ENCODE measurements at places on chromosomes 16 and 17.
A peak's percentile ranks its signal among the peaks of the same experiment; 100 is the strongest.

DNA sequence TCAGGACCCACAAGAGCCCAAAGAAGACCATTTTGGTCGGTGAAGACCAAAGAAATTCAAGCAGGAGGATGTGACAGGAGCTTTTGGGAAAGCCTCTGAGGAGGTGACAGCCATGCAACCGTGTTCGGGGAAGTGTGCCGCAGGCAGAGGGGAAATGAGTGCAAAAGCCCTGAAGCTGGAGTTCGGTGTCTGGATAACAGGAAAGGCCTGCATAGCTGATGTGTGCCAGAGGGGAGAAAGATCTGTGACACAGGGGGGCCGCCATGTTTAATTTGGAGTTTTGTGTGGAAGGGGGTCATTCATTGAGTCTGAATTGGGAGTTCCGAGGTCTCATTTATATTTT lies 870 bp upstream of the ZC3H7A start:
- no peak for DNase-seq

GRCh38 chr17:13044572-13045065 lies 26.8 kb upstream of the ELAC2 start:
- DNase-seq: no peak

DNA sequence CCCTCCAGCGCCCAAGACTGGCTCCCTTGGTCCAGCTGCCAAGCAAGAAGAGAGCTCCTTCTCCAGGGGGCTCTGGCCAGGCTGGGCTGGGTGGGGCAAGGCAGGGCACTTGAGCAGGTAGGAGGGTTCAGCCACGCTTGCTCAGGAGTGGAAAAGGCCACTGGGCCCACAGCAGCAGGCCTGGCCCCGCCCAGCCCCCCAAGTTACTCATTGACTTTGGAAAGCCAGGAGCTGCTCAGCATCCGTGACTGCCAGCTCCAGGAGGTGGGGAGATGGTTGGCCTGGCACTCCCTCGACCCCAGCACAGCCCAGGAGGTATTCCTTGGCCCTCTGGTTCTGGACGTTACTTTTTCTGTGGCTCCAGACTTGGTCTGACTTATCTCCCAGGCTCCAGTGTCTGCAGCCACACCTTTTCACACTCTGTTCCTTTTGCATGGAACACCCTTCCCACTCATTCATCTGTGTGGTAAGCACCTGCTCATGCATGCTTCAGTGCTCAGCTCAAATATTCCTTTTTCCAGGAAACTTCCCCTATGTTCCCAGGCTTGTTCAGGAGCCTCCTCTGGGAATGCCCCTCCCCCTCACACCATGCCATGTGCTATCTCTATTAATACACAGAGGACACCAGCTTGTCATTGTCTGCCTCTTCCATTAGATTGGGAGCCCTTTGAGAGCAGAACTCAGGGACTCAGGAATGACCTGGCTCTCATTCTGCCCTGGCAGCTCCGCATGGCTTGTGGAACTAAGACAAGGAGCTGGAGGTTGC lies at the start of gene CDH16:
TSS of gene CDH16 (minus strand) at position 83 of the 766 bp plus-strand sequence. CDS start 820 bp downstream, outside the sequence.
- DNase-seq: no peak

DNA sequence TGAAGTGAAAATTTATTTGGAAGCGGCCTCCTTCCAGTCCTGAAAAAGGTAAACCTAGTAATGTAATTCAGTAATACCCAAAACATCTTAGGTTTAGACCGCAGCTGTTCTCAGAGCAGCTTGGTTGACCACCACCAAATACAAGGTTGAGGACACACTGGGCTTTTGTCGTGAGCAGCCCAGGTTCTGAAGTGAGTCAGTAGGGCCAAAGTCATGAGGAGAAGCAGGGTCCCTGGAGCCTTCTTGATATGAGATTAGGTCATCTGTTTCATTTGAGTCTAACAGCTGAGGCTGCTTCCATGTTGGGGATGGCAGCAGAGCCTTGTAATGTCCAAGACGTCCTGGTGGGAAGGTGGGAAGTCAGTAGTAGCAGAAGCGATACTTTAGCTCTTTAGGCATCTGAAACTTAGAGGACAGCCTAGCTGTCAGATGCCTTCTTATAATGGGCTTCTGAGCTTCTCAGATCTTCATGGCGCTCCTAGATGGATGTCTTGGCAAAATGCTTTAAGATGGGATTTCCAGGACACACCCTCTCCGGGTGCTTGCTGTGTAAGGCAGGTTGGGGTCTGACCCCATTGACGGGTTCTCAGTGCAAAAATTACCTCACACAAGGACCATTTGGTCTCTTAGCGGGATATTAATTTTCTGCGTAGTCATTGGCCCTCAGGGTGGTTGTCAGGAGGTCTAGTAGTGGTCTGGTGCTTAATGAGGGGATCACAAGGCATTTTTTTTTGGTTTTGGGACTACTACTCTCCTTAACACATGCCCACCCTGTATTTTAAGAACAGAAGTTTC lies 2.4 kb downstream of the ALKBH5 start:
- DNase-seq: no peak

GRCh38 chr17:71315568-71315967 lies 805.3 kb upstream of the SOX9 start:
- no peak for DNase-seq

DNA sequence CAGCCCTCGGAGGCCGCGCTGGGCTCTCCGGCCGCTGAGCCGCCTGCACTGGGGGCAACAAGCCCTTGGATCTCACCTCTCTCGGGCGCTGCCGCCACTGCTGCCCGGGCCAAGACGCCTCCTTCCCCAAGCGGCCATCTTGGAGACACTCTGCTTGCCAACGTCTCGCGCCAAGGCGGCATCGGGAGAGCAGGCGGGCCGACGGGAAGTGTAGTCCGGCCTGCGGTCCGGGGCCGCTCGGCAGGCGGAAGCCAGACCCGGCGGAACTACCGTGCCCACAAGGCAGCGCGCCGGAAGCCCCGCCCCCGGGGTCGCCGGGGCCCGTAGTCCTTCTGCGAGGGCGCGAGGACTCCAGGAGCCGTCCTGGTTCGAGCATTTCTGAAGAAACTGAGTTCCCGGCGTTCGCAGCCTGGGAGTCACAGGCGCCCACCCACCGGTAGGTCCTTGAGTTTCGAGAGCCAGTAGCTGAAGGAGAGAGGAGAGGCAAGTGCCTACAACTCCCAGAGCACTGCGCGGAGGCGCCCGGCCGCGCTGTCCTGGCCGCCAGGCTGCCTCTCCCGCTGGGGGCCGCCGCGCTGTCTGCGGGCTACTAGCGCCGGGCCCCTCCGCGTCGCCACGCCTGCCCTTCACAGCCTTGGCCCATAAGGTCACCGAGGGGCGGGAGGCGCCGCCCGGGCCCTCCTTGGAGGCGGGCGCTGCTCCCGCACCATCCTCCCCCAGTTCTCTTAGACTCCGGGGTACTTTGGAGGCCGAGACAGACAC lies at the start of gene TMEM11:
TSS of gene TMEM11 (minus strand) at position 147 of the 762 bp plus-strand sequence. CDS start at position 138, 9 bp downstream.
- peak; percentile 98 for DNase-seq

DNA sequence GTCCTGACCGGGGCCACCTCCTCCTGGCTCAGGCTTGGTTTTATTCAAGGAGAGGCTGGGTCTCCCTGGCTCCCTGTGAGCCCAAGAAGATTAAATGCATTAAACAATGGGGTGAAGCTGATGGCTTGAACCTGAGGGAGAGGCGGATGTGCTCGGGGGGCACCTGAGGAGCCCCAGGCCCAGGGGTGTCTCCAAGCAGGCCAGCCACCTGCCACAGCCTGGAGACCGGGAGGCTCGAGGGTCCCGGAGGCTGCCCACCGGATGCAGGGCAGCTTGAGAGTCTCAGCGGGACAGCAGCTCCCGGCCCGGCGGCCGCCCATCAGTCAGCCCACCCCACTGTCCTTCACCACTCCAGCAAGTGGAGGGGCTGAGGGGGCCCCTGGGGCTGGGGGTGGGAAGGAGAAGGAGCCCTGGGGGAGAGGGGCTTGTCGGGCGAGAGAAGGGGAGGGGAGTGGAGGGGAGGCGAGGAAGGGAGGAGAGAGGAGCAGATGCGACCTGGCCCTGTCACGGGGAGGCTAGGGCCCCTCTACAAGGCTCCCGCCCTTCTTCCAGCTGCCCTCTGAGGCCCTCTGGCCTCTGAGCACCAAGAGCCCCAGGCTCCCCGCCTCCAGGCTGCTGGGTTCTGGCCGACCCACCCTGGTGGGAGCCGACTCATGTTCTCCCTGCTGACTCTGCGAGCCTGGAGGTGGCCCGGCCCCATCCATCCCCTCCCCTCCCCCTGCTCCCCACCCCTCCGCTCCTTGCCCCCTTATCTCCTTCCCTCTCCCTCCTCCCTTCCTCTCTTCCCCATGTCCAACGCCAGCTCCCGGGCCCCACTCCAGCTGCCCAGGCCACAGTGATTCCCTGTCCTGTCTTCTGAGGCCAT lies 13.2 kb downstream of the CD7 start:
- no peak for DNase-seq

DNA sequence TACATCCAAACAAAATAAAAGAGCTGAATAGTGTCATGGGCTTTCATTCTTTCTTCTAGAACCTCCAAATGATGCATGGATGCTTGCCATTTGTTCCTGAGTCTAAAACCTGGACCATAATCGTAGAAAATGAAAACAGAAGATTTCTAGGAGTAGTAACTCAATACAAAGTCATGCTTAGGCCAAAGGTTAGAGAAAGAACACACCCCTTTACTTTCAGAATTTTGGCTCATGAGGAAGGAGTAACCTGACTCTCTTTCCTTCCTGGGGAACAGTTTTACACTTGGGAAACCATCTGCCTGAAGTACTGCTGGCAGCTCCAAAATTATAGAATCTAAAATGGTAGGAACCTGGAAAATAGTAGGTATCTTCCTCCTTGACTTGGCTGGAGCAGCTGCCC lies 137.2 kb downstream of the SNX11 start:
- no peak for DNase-seq

DNA sequence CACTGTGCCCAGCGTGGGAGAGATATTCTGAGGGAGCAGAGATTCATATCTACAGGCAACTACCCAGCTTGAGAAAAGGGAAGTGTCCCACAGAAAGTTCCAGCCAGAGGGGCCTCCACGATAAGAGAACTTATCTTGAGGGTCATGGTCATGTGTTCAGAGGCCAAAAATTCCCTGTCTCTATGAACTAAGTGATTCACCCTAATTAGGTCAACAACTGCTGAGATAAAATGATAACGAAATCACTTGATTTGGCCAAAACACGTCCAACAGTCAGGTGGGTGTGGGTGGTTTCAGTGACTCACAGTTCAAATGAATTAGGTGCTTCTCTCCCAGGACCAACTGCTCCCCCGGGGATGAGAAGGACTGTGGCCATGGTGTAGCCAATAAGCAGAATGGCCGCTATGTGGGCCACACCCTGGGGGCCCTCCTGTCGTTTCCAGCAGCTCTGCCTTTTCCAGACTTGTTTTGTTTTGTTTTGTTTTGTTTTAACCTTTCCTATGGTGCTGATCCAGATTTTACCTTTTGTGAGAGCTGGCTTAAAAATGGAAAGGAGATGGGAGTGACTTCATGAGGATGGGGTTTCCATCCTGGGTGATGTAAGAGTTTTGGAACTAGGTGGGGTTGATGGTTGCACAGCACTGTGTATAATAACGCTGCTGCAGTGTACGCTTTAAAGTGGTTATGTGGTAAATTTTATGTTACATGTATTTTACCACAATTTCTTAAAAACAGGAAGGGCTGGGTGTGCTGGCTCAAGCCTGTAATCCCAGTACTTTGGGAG lies 8.7 kb downstream of the DNAI2 start:
- DNase-seq: no peak

DNA sequence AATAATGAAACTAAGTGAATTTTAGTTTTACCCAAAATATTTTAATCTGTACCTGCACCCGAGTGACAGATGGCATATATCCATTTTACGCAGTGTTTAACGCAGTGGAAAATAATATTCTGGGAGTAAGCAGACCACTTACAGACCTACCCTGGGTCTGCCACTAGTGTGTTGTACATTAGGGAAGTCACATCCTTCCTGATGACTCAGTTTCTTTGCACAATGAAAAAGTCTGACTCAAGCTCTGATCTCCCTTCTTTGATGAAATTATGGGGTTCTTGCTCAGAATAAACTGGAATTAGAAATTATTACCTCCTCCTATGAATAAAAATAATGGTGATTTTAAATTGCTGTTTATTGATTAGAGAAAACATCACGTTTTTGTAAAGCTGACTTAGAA lies 123.2 kb upstream of the AXIN2 start:
- no peak for DNase-seq

- DNase-seq: no peak
Observed at GRCh38 chr17:2405247-2405926, 4.5 kb upstream of the MNT start.

DNA sequence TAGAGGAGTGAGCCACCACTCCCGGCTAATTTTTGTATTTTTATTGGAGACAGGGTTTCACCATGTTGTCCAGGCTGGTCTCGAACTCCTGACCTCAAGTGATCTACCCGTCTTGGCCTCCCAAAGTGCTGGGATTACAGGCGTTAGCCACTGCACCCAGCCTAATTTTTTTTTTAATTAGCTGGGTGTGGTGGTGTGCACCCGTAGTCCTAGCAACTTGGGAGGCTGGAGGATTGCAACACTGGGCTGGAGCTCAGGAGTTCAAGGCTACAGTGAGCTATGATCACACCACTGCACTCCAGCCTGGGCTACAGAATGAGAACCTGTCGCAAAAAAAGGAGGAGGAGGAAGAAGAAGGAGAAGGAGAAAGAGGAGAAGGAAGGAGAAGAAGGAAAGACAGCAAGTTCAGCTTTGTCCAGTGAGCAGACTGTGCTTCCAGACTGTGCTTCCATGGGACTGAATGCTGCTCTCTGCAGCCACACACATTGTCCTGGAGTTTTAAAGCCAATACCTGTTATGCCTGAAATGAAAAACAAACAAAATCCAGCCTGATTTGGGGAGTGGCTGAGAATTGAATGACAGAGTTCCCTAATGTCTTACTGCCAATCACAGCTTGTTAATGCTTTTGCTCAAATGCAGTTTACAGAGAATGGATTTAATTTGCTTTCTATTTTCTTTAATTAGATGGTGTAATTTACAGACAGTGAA lies 2.8 kb upstream of the TNFRSF13B start:
- no peak for DNase-seq

GRCh38 chr17:67637901-67638641 lies 79.7 kb upstream of the NOL11 start:
- DNase-seq: no peak

GRCh38 chr16:77399546-77399945 lies 35.3 kb downstream of the ADAMTS18 start:
- no peak for DNase-seq

DNA sequence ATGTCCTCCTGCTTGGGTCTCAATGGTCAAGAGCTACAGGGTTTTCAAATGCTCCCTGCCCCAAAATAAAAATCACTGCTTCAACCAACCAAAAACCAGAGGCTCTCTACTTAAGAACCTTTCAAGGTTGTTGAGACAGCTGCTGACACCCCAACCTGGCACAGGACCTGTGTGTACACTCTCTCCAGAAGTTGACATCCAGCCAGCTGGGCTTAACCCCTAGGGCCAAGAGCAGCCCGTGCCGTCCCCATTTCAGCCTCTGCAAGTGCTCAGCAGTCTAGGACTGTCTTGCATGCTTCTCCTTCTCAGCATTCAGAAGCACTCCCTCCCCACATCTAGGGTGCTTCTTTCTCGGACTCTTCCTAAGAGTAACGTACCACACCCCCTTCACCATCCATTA lies 59.0 kb upstream of the TRAP1 start:
- no peak for DNase-seq

GRCh38 chr17:77304746-77305473 lies 164.1 kb downstream of the SEC14L1 start:
- DNase-seq: no peak

GRCh38 chr16:7227229-7227721 lies 105.4 kb upstream of the RBFOX1 start:
- no peak for DNase-seq

GRCh38 chr17:82237083-82237745 lies 8.4 kb downstream of the SLC16A3 start:
- peak; percentile 78 for DNase-seq
